ENCODE measurements at places on chromosomes 1 and 21.

GRCh38 chr1:233304489-233305102 is 9.1 kb upstream of the PCNX2 start:
- H3K27ac ChIP-seq: no peak overlapping the region
- DNase-seq: no peak
- H3K27me3 ChIP-seq: no peaks in the 10 kb centered on the region
- H3K4me1 ChIP-seq: no peaks in the 10 kb centered on the region
- H3K4me3 ChIP-seq: no peak overlapping the region

GRCh38 chr21:41823166-41823565 is 56.0 kb downstream of the PRDM15 start:
- H3K27me3 ChIP-seq: no peaks in the 10 kb centered on the region
- H3K36me3 ChIP-seq: no peaks in the 10 kb centered on the region
- H3K27ac ChIP-seq: no peak overlapping the region
- H3K4me1 ChIP-seq: no peaks in the 10 kb centered on the region
- H3K4me3 ChIP-seq: no peak overlapping the region
- no peak for DNase-seq

- DNase-seq: no peak
- no peak overlapping the region for H3K27ac ChIP-seq
- no peak overlapping the region for H3K4me3 ChIP-seq
Measured at GRCh38 chr1:40651138-40651857, 14.2 kb downstream of the RIMS3 start.

DNA sequence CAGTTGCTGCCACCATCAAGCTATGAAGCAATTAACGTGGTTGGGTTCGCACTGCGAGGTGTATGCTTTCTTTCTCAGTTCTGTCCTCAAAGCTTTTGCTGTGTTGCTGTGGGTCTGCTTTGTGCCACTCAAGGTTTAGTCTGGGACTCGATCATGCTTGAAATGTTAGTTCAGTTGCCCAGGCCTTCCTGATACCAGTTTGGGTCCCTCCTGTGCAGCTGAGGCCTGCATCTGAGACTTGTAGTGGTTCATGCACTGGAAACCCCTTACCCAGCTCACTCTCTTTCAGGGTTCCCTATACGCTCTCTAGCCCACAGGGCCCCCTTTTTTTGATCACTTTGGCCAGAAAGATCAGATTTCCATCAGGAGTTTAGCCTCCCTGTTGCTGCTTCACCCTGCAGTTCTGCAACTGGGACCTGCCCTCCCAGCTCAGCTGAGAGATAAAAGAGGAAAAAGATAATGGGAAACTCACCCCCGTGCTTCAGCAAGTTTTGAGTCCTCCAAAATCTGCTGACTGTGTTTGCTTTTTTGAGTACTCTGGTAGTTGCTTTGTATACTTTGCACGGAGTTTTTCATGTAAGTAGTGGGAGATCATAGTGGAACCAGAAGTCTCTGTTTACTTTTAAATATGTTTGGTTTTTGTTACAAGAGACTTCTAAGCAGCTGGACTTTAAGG is 317.0 kb downstream of the HHAT start:
- no peak for DNase-seq
- no peaks in the 10 kb centered on the region for H3K4me1 ChIP-seq
- no peak overlapping the region for H3K4me3 ChIP-seq
- no peaks in the 10 kb centered on the region for H3K36me3 ChIP-seq
- no peak overlapping the region for H3K27ac ChIP-seq
- no peaks in the 10 kb centered on the region for H3K27me3 ChIP-seq

- H3K36me3 ChIP-seq: no peaks in the 10 kb centered on the region
- H3K4me3 ChIP-seq: peak overlapping the region; percentile 99
- H3K27ac ChIP-seq: peak overlapping the region; percentile 93
- no peak for DNase-seq
Measured at GRCh38 chr1:26694638-26695355, 1.0 kb upstream of the ARID1A start.

DNA sequence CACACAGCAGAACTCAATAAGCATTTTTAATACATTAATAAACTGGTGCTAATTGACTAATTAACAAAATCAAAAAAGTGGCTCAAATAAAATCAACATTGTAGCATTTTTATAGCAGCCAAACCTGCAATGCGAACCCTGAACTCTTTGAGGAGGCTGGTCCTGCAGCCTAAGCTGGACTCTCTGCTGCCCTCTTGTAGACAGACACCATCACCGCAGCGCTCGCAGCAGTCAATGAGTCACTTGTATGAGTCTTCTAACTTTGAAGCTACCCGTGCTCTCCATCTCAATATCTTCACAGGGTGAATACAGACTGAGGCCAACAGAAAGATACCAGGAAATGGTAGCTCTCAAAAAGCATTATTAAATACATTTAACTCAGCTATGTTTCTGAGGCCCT is 9.7 kb upstream of the KRTAP7-1 start:
- peak; percentile 50 for DNase-seq
- H3K4me1 ChIP-seq: no peaks in the 10 kb centered on the region
- no peak overlapping the region for H3K4me3 ChIP-seq
- no peaks in the 10 kb centered on the region for H3K27me3 ChIP-seq

GRCh38 chr1:1124786-1125642 is 9.1 kb upstream of the C1orf159 start:
- no peak overlapping the region for H3K4me3 ChIP-seq
- H3K4me1 ChIP-seq: peaks cover 10% of the 10 kb centered on the region
- no peaks in the 10 kb centered on the region for H3K36me3 ChIP-seq
- no peak overlapping the region for H3K27ac ChIP-seq
- no peaks in the 10 kb centered on the region for H3K27me3 ChIP-seq
- peak; percentile 39 for DNase-seq

DNA sequence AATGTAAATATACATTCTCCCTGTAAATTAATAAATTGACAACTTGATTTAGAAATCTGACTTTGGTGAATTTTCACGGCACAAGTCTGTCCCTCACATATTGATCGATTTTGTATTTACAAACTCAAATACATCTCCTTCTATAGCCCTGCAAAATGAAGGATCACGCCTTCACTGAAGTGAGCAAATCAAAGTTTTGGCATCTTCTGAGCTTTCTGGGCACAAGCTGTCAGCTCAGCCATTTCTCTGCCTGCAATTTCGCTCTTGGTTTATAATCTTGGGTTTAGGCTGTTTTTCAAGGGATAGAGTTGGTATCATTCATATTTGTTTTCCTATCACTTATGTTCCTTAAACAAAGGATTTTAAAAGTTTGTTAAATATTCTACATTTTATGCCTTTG is 25.8 kb downstream of the ANP32E start:
- DNase-seq: no peak
- H3K27me3 ChIP-seq: no peaks in the 10 kb centered on the region
- no peak overlapping the region for H3K4me3 ChIP-seq

DNA sequence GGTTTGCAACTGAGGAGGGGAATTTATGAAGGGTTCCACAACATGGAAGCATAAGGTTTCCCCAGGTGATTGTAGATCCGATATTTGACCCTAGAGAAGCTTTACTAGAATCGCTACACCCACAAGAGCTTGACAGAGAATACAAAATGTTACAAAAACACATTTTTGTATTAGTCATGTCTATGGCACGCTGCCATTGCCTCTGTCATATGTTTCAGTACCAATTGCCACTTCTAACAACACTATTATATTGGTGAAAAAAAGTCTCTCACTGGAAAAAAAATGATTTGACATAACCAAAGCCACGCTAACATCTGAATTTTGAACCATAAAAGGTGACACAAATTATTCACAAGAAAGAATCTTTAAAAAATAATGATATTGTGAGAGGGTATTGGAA is 214.5 kb downstream of the KCNT2 start:
- no peaks in the 10 kb centered on the region for H3K27me3 ChIP-seq
- no peaks in the 10 kb centered on the region for H3K36me3 ChIP-seq
- no peaks in the 10 kb centered on the region for H3K4me1 ChIP-seq
- DNase-seq: no peak

DNA sequence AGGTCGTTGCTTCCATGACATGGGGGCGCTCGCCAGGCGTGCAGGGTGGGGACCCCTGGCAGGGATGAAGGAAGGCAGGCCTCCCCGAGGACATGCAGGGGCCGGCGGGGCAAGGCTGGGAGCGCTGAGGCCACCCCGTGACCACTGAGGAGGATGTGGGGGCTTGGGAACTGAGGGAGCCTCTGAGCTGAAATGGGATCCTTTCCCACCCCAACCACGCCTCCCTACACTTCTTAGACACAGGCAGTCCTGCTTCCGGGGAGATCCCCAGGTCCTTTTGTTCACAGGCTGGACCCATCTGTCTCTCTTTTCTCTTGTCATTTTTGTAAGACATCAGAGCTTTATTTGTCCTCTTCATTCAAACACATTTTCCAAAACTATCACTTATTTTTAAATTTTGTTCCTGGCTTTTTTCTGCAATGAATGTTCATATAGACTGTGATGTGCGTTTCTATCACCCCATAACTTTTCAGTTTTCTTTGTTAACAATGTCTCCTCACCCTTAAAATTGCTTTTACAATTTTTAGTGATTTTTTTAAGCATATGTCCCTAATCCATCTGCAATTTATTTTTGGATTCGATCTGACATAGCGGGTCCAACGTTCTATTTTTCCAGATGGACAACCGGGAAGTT is 156.7 kb upstream of the BACE2 start:
- no peaks in the 10 kb centered on the region for H3K4me1 ChIP-seq
- DNase-seq: no peak
- no peak overlapping the region for H3K4me3 ChIP-seq
- H3K27ac ChIP-seq: no peak overlapping the region

GRCh38 chr21:40813918-40814317 is 33.0 kb downstream of the DSCAM start:
- H3K27ac ChIP-seq: no peak overlapping the region
- no peak overlapping the region for H3K4me3 ChIP-seq
- no peak for DNase-seq

- H3K27me3 ChIP-seq: no peaks in the 10 kb centered on the region
- H3K4me1 ChIP-seq: no peaks in the 10 kb centered on the region
- no peaks in the 10 kb centered on the region for H3K36me3 ChIP-seq
- no peak overlapping the region for H3K27ac ChIP-seq
- no peak for DNase-seq
Measured at GRCh38 chr1:71399594-71399993, 318.8 kb upstream of the ZRANB2 start.

DNA sequence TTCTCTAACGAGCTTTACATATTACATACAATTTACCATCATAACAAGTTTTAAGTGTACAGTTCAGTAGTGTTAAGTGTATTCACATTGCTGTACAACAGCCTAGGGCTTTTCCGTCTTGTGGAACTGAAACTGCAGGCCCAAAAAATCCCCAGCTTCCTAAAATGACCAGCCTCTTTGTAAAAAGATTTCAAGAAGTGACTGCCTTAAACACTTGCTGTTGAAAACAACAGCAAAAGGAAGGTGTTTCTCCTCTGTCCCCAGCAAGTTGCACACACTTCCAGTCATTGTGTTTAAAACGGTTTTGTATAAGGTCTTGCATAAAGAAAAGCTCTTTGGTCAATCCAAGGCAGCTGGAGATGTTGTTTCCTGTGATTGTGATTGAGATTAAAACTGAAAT is 16.0 kb upstream of the GBP1 start:
- H3K27me3 ChIP-seq: no peaks in the 10 kb centered on the region
- H3K4me3 ChIP-seq: no peak overlapping the region
- H3K27ac ChIP-seq: no peak overlapping the region
- DNase-seq: no peak
- no peaks in the 10 kb centered on the region for H3K36me3 ChIP-seq
- H3K4me1 ChIP-seq: no peaks in the 10 kb centered on the region

GRCh38 chr1:229028544-229028943 is 242.4 kb upstream of the RAB4A start:
- peaks cover 13% of the 10 kb centered on the region for H3K4me1 ChIP-seq
- H3K27ac ChIP-seq: no peak overlapping the region
- DNase-seq: no peak
- no peaks in the 10 kb centered on the region for H3K36me3 ChIP-seq
- H3K27me3 ChIP-seq: no peaks in the 10 kb centered on the region
- no peak overlapping the region for H3K4me3 ChIP-seq

GRCh38 chr1:9317591-9318417 is 25.1 kb downstream of the SPSB1 start:
- no peaks in the 10 kb centered on the region for H3K27me3 ChIP-seq
- no peak overlapping the region for H3K4me3 ChIP-seq
- peak; percentile 61 for DNase-seq

DNA sequence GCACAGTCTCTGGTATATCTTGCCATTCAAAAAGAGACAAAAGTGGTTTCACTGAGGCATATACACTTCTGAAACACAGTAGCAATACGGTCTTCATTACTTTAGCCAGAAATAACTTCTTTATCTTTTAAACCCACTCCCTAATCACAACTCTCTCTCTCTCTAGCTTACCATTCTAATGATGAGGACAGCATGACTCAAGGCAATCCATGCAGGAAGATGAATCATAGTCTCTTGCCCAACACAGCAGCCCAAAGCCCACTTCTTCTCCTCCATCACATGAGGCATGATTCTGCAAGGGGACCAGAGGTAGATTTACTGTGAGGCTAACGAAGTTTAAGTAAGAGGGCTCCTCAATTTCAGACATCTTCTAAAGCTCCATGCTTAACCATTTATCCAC is 285.0 kb upstream of the NR5A2 start:
- no peak for DNase-seq
- no peak overlapping the region for H3K27ac ChIP-seq
- H3K4me3 ChIP-seq: no peak overlapping the region
- no peaks in the 10 kb centered on the region for H3K4me1 ChIP-seq
- H3K36me3 ChIP-seq: no peaks in the 10 kb centered on the region
- H3K27me3 ChIP-seq: no peaks in the 10 kb centered on the region

DNA sequence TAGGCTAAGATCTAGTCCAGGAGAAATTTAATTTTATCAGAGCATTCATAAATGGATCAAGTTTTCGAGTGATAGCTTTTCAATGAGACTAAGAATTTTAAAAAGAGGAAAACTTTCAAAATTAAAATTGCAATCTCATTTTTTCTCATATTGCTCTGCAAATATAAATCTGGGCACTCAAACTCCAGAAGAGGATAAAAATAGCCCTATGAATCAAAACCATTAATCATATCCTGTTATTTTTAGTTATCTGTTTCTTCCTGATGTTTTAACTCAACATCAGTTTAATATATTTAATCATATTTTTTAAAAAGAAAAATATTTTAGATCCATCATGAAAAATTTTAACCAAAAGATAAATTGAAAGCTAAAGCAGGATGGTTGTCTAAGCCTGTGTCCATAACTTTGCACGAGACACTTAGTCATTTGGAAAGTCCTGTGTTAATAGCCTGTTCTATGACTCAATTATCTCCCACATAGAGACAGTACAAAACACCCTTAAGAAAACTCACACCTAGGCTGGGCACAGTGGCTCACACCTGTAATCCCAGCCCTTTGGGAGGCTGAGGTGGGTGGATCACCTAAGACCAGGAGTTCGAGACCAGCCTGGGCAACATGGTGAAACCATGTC is 17.1 kb upstream of the PRRC2C start:
- H3K4me1 ChIP-seq: no peaks in the 10 kb centered on the region
- no peak for DNase-seq
- no peaks in the 10 kb centered on the region for H3K36me3 ChIP-seq
- H3K27me3 ChIP-seq: no peaks in the 10 kb centered on the region
- H3K4me3 ChIP-seq: no peak overlapping the region

- H3K36me3 ChIP-seq: no peaks in the 10 kb centered on the region
- DNase-seq: peak; percentile 79
- no peak overlapping the region for H3K27ac ChIP-seq
- H3K4me3 ChIP-seq: peak overlapping the region; percentile 13
- H3K4me1 ChIP-seq: no peaks in the 10 kb centered on the region
Measured at GRCh38 chr1:10835822-10836421, 39.5 kb upstream of the CASZ1 start.

- H3K27ac ChIP-seq: no peak overlapping the region
- H3K27me3 ChIP-seq: no peaks in the 10 kb centered on the region
- no peaks in the 10 kb centered on the region for H3K4me1 ChIP-seq
- H3K4me3 ChIP-seq: no peak overlapping the region
- no peaks in the 10 kb centered on the region for H3K36me3 ChIP-seq
Measured at GRCh38 chr1:220421508-220421907, 106.4 kb upstream of the MARK1 start.

Data from pancreas (tissue), 10 donors.